Uterus (tissue), 4 donors: ENCODE measurements at places on chromosomes 2 and 18. TPM values are rescaled to one million over a fixed set of nuclear protein-coding genes. Genes with fewer than 3 reads are reported as not detected.

- H3K36me3 ChIP-seq: no peaks in the 10 kb centered on the region
- H3K4me1 ChIP-seq: no peaks in the 10 kb centered on the region
- peak overlapping the region; percentile 22 for H3K27ac ChIP-seq
Observed at GRCh38 chr2:62489162-62489561, 16.8 kb downstream of the TMEM17 start.

DNA sequence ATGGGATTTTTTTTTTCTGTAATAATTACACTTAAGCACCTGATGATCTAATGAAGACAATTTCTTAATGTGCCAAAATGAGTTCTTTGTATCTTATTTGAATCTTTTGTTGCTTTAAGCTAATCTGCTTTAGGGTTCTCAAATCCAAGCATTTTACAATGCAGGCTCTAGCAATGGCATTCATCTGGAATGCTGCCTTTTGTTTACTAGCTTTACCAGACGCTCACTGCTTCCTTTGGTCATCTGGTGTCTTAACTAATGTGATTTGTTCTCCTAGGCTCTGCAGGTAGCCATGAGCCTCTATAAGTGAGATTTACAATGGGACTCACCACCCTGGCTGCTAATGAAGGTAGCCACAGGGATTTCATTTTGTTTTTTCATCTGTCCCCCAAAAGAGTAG lies 100.3 kb downstream of the GREB1L start:
- no peaks in the 10 kb centered on the region for H3K27me3 ChIP-seq
- H3K27ac ChIP-seq: no peak overlapping the region
- no peaks in the 10 kb centered on the region for H3K4me1 ChIP-seq

GRCh38 chr2:26555246-26556133 lies 77.6 kb upstream of the OTOF start:
- no peaks in the 10 kb centered on the region for H3K36me3 ChIP-seq
- no peaks in the 10 kb centered on the region for H3K4me1 ChIP-seq
- no peak for DNase-seq
- no peak overlapping the region for H3K4me3 ChIP-seq
- H3K27ac ChIP-seq: no peak overlapping the region

DNA sequence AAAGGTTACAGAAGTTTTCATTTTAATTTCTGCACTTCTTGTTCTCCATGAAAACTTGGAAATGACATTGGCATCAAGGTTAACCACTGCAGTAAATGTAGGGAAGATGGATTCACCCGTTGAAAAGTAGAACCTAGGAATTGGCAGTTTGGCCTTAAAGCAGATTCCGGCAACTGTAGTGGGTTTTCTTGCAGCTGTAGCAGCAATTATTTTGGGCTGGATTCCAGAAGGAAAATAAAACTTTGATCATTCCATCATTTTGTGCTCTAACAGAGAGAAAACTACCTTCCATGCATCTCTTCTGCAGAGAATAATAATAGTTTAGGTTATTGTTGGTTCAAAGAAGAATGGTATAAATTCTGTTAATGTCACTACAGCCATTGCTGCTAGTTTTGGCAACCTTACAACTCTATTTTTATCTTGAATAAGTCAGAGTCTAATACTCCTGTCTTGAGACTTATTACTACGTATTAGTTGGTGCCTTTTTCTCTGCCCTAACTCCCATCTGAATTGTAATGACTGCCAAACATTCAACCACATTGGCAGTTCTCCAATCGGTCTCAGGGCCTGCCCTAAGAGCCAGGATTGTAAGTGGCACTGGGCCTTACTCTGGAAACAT lies 178.1 kb upstream of the PIEZO2 start:
- H3K4me1 ChIP-seq: no peaks in the 10 kb centered on the region
- no peak for DNase-seq
- no peaks in the 10 kb centered on the region for H3K27me3 ChIP-seq
- no peak overlapping the region for H3K27ac ChIP-seq
- no peaks in the 10 kb centered on the region for H3K36me3 ChIP-seq

DNA sequence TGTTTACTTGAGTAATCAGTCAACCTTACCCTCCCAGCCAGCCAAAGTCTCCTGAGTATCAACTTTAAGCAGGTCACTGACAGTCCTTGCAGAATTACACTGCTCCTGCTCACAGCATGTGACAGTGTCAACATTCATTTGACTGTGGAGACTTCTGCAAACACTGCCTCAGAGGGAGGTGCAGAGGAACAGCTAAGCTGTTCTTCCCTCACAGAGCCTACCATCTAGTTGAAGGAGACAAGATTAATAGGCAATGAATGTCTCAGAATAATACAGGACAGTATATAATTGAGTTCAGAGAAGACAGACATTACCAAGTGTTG lies 11.9 kb downstream of the SLC14A2 start:
- H3K27ac ChIP-seq: no peak overlapping the region
- H3K36me3 ChIP-seq: no peaks in the 10 kb centered on the region
- DNase-seq: no peak
- H3K27me3 ChIP-seq: no peaks in the 10 kb centered on the region
- H3K4me1 ChIP-seq: no peaks in the 10 kb centered on the region
- H3K4me3 ChIP-seq: no peak overlapping the region

GRCh38 chr18:35641916-35642315 lies 60.4 kb downstream of the GALNT1 start:
- H3K4me3 ChIP-seq: no peak overlapping the region
- DNase-seq: no peak
- no peaks in the 10 kb centered on the region for H3K27me3 ChIP-seq
- H3K36me3 ChIP-seq: no peaks in the 10 kb centered on the region
- H3K4me1 ChIP-seq: no peaks in the 10 kb centered on the region

- no peaks in the 10 kb centered on the region for H3K4me1 ChIP-seq
- no peaks in the 10 kb centered on the region for H3K36me3 ChIP-seq
- no peaks in the 10 kb centered on the region for H3K27me3 ChIP-seq
- no peak for DNase-seq
- H3K4me3 ChIP-seq: no peak overlapping the region
Observed at GRCh38 chr2:152548996-152549395, 168.3 kb downstream of the PRPF40A start.

GRCh38 chr2:219537657-219538488 lies 5.7 kb downstream of the CHPF start:
- H3K27ac ChIP-seq: no peak overlapping the region
- H3K4me1 ChIP-seq: peaks cover 5% of the 10 kb centered on the region
- no peak overlapping the region for H3K4me3 ChIP-seq
- DNase-seq: no peak

- H3K27ac ChIP-seq: no peak overlapping the region
- no peaks in the 10 kb centered on the region for H3K27me3 ChIP-seq
- H3K4me3 ChIP-seq: no peak overlapping the region
- no peak for DNase-seq
- no peaks in the 10 kb centered on the region for H3K36me3 ChIP-seq
Observed at GRCh38 chr2:162403884-162404283, 60.0 kb downstream of the GCA start.

- no peak overlapping the region for H3K4me3 ChIP-seq
- H3K27ac ChIP-seq: no peak overlapping the region
- no peaks in the 10 kb centered on the region for H3K36me3 ChIP-seq
- H3K27me3 ChIP-seq: no peaks in the 10 kb centered on the region
Observed at GRCh38 chr2:222882484-222882928, 21.7 kb downstream of the ACSL3 start.

GRCh38 chr2:48605482-48606175 lies 12.0 kb upstream of the GTF2A1L start:
- H3K4me1 ChIP-seq: no peaks in the 10 kb centered on the region
- no peak for DNase-seq
- no peak overlapping the region for H3K4me3 ChIP-seq
- no peaks in the 10 kb centered on the region for H3K36me3 ChIP-seq

DNA sequence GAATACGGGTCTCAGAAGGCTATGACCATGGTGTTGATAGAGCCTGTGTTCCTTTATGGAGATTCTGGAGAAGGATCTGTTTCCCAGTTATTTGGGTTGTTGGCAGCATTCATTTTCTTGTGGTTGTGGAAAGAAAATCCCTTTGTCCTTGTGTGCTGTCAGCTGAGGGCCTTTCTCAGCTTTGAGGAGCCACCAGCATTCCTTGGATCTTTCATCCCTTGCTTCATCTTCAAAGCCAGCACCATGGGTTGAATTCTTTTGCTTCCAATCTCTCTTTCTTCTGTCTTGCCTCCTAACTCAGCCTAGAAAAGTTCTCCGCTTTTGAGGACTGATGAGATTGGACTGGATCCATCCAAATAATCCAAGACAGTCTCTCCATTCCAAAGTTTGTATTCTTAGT lies 103.2 kb upstream of the MMADHC start:
- no peaks in the 10 kb centered on the region for H3K36me3 ChIP-seq
- no peaks in the 10 kb centered on the region for H3K27me3 ChIP-seq
- no peak for DNase-seq
- no peak overlapping the region for H3K27ac ChIP-seq

DNA sequence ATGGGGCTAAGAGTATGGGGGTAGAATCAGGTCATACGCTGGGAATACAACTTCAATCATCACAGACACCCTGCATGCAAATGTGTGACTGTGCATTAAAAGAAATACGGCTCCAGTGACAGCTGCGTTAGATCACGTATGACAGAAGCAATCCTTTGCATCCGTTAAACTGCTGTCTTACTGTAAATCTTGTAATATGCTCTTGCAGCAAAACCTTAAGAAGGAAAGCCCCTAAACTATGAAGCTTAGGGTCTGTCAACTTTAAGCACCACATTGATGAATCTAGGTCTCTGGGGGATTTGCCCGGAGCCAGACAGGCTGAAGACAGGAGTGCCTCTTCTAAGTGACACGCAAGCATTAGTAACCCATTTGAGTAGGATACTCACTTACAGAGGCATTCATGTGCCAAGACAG lies 84.7 kb upstream of the EML6 start:
- no peaks in the 10 kb centered on the region for H3K36me3 ChIP-seq
- peaks cover 4% of the 10 kb centered on the region for H3K4me1 ChIP-seq
- no peak overlapping the region for H3K4me3 ChIP-seq
- no peak for DNase-seq
- H3K27ac ChIP-seq: peak overlapping the region; percentile 56
- H3K27me3 ChIP-seq: no peaks in the 10 kb centered on the region

DNA sequence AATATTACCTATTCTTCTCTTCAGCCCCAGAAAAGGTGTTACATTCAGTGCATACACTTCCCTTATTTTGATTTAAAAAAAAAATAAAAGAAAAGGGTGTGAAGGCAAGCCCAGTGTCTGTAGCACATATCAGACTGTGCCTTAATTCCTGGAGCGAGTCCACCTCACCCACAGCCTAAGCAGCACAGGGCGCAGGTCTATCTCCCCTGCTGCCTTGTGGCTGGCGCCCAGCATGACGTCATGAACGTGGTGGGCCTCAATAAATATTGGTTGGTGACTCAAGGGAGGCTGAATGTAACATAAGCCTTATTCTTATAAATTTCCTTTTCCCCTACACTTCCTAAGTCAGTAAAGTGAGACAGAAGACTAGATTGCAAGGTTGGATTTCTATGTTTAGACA lies 26.4 kb downstream of the ST3GAL5 start:
- no peak overlapping the region for H3K4me3 ChIP-seq
- no peaks in the 10 kb centered on the region for H3K4me1 ChIP-seq
- no peaks in the 10 kb centered on the region for H3K27me3 ChIP-seq
- H3K27ac ChIP-seq: no peak overlapping the region
- no peak for DNase-seq

DNA sequence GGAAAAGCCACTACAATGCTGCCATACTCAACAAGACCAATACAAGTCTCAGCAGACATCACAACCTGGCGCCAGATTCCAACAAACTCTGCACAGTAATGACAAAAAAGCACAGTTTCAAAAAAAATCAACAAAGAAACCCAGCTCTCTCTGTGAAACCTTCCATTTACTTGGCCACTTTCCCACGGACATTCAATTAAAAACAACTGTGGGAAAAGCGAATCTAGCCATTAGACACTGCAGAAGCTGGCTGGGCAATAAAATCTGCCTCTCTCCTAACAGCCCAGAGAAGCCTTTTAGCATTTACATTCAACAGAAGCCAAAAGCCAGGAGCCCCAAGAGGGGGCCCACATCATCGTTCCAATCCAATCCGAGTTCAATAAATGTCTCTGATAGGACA lies 128.9 kb downstream of the HDAC4 start:
- no peak overlapping the region for H3K4me3 ChIP-seq
- no peaks in the 10 kb centered on the region for H3K36me3 ChIP-seq
- H3K27ac ChIP-seq: no peak overlapping the region
- DNase-seq: peak; percentile 15

DNA sequence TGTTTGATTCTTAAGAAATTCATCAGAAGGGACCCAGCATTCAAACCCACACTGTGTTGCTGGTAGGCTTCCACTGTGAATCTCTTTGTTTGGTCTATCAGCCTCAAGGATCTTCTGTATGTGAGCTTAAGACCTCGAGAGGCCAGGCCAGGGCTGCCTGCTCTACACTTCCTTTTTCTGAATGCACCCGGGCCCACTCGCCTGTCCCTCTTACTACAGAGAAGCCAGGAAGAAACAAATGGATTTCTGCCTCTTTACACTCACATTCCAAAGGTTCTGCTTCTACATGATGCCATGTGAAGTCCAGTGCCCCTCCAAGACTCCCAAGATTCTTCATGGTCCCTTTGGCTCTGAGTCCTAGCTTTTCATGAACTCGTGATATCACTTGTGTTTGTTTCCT lies 25.4 kb upstream of the MRPL19 start:
- H3K36me3 ChIP-seq: no peaks in the 10 kb centered on the region
- DNase-seq: no peak
- no peaks in the 10 kb centered on the region for H3K4me1 ChIP-seq
- no peak overlapping the region for H3K4me3 ChIP-seq
- H3K27ac ChIP-seq: no peak overlapping the region
- no peaks in the 10 kb centered on the region for H3K27me3 ChIP-seq

DNA sequence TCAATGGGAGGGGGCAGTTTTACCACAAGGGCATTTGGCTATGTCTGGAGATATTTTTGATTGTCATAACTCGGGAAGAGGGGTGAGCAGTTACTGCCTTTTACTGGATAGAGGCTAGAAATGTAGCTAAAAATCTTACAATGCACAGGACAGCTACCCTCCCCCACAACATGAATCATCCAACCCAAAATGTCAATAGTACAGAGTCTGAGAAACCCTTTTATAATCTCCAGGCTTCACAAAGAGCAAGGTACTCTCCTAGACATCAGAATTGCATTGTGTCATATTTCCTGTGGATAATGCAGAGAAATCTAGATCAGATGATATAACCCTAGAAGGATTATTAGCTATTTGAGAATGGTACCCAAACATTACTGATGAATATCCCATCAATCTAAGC lies 277.1 kb upstream of the NRP2 start:
- H3K4me1 ChIP-seq: peaks cover 12% of the 10 kb centered on the region
- H3K4me3 ChIP-seq: no peak overlapping the region
- H3K27me3 ChIP-seq: no peaks in the 10 kb centered on the region
- H3K36me3 ChIP-seq: no peaks in the 10 kb centered on the region

- H3K36me3 ChIP-seq: no peaks in the 10 kb centered on the region
- no peak for DNase-seq
- H3K4me3 ChIP-seq: no peak overlapping the region
- no peak overlapping the region for H3K27ac ChIP-seq
- H3K27me3 ChIP-seq: no peaks in the 10 kb centered on the region
- no peaks in the 10 kb centered on the region for H3K4me1 ChIP-seq
Observed at GRCh38 chr2:143192106-143192505, 62.9 kb downstream of the ARHGAP15 start.

Gene RIT2
- not detected for total RNA-seq

Gene PCBP1
- 130 TPM for total RNA-seq

Gene FNDC4
- 0.59 TPM for total RNA-seq

Gene RSAD2
- total RNA-seq: 14.7 TPM

Gene LMAN2L
- 51.2 TPM for total RNA-seq

Gene AAMP
- 160 TPM for total RNA-seq

Gene HRH4
- total RNA-seq: not detected

Gene ADD2
- 4.7 TPM for total RNA-seq

Gene ANKRD39
- 4.7 TPM for total RNA-seq

Gene VAPA
- total RNA-seq: 119 TPM

Gene SLC8A1
- total RNA-seq: 61.2 TPM

Gene PDE1A
- 83.1 TPM for total RNA-seq

Gene SULT1C4
- 14.1 TPM for total RNA-seq

Gene MEIS1
- 339 TPM for total RNA-seq
